ENCODE measurements at places on chromosomes 4 and X.

GRCh38 chr4:174474457-174475075 lies 47.7 kb downstream of the HPGD start:
- no peak for DNase-seq

- no peak for DNase-seq
Observed at GRCh38 chr4:24321616-24322015, 262.7 kb downstream of the DHX15 start.

- DNase-seq, result no peak
Observed at GRCh38 chr4:6785572-6785925, 3.0 kb downstream of the KIAA0232 start.

GRCh38 chr4:6278801-6279197 lies 9.1 kb downstream of the WFS1 start:
- no peak for DNase-seq

- no peak for DNase-seq
Observed at GRCh38 chrX:115901241-115901640, 269.3 kb upstream of the AGTR2 start.

DNA sequence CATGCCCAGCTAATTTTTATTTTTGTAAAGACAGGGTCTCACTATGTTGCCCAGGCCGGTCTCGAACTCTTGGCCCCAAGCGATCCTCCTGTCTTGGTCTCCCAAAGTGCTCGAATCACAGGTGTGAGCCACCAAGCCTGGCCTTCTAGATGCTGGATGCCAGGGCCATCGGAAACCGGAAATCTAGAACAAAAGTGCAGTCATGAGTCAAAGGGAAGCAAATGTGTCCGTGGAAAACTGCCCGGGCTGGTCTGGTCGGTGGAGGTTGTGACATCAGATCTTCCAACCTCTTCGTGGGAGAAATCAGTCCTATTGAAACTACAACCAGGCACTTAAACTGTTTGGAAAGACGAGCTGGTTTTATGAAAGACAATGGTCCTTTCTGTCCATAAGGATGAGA lies 92.3 kb upstream of the SHOX start:
- DNase-seq, result no peak

- DNase-seq, result no peak
Observed at GRCh38 chr4:155011163-155011780, 197.2 kb upstream of the NPY2R start.

DNA sequence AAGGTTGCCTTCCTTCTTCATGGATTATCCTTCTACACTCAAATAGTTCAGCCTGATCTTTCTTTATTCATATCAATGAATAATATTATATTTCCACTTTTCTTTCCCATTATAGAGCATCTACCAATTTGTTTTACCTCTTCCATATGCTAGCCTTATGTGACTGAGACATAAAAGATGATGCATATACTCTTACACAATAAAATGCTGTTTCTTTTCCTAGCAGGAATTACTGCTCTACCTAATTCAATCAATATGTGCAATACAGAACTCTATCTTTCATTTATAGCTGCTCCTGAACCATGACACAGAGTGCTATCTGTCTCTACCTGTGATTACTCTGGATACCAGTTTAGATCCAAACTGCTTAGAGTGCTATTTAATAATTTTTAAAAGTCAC lies 2334.0 kb downstream of the PCDH7 start:
- no peak for DNase-seq

DNA sequence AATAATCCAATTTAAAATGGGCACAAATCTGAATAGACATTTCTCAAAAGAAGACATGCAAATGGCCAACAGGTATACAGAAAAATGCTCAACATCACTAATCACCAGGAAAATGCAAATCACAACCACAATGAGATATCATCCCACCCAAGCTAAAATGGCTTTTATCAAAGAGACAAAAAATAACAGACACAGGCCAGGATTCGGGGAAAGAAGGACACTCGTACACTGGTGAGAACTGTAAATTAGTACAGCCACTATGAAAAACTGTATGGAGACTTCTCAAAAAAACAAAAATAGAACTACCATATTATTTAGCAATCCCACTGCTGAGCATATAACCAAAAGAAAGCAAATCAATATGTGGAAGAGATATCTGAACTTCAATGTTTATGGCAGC lies 8.5 kb downstream of the SPP1 start:
- DNase-seq, result no peak

- no peak for DNase-seq
Observed at GRCh38 chr4:88230969-88231771, 53.2 kb downstream of the PPM1K start.

DNA sequence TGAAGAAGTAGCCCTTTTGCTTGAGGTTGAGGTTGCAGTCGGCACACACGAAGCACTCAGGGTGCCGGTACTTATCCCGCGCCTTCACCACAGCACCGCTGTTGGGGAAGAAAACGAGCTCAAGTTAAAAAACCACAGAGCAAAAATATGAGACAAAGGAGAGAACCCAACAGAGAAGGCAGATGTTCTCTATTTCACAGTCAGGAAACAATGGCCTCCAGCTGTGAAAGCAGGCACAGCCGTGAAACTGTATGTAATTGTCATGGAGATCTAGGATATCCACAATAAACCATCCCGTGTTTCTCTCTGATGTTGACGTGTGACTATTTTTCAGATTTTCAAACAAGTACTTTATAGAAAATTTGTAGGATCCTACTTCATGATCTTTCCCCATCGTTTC lies 30.9 kb upstream of the CCDC110 start:
- no peak for DNase-seq

- DNase-seq, result no peak
Observed at GRCh38 chrX:136652822-136653723, 5.1 kb downstream of the CD40LG start.

- no peak for DNase-seq
Observed at GRCh38 chr4:85929961-85930665, 429.7 kb downstream of the MAPK10 start.

DNA sequence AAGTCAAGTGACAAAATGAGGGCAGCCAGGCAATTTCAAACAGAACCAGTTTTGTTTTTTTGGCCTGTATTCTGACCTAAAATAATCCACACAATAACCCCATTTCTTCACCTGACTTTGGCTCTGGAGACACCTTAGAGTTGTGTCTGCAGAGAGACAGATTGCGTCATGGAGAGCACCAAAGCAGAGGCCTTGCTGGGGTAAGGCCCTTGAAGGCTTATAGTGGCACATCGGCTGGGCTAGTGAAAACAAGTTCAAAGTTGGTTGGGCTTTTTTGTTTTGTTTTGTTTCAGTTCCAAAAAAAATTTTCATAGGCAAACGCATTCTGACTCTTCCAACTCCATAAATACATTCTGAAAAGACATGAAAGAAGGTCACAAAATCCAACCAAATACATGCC lies 34.4 kb downstream of the PARM1 start:
- no peak for DNase-seq

DNA sequence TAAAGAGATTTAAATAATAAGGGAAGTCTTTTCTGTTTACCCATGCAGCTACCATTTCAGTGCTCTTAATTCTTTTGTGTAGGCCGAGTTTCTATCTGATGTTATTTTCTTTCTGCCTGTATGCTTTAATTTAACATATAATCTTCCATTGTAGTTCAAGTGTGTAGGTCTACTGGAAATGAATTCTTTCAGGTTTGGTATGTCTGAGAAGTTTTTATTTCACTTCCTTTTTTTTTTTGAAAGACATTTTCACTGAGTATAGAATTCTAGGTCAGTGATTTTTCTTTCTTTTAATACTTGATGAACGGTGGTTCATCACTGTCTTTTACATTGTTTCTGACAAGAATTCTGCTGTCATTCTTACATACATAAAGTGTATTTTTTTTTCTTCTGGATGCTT lies 42.1 kb downstream of the VAMP7 start:
- no peak for DNase-seq

DNA sequence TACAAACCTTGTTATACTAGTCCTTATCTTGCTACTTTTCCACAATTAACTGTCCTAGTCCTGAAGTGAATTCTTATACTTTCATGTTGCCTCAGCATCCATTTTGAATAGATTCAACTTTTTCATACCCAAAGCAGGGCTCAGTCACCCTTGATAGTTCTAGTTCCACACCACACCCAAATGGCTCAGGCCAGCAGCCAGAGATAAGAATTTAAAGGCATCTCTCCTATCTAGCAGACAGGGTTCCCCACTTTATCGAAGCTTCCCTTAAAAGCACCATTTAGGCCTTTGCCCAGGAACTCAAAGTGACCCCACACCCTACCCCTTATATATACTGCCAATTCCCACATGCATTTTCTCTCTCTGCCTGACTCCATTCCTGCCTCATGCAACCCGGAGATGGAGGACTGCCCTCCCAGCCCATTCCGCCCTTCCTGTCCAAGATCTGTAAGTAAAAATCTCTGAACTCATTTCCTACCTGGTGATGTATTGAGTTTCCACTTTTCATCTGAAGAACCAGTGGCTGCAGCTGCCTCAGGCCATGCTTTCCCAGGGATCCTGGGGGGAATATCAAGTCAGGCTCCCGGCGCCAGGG lies 63.7 kb upstream of the TXK start:
- DNase-seq, result no peak

GRCh38 chrX:149313871-149314371 lies 191.2 kb downstream of the IDS start:
- DNase-seq, result no peak

GRCh38 chr4:22442956-22443355 lies 72.9 kb downstream of the ADGRA3 start:
- no peak for DNase-seq

- DNase-seq, result no peak
Observed at GRCh38 chr4:148239494-148239985, 202.7 kb downstream of the NR3C2 start.

GRCh38 chr4:1240721-1241465 lies 8.0 kb downstream of the CTBP1 start:
- peak; percentile 11 for DNase-seq

DNA sequence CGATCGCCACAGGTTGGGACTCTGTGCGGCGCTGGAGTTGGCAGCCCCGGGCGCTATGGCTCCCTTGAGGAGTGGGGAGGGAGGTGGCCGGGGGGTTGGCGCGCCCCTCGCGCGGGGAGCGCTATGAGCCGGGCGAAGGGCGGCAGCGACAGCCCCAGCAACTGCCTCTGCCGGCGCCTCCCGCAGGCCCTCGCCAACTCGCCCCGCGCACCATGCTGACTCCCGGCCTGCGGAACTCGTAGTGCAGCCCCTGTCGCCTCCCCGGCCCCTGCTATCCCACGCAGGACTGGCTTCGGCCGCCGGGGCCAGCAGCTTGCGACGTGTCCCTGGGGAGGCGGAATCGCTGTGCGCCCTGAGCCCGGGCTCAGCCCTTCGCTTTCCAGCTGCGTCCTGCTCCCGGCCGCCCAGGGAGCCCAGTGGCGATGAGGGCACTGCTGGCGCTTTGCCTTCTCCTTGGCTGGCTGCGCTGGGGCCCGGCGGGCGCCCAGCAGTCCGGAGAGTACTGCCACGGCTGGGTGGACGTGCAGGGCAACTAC lies 415 bp downstream of the SHISA3 start:
- DNase-seq, result no peak

DNA sequence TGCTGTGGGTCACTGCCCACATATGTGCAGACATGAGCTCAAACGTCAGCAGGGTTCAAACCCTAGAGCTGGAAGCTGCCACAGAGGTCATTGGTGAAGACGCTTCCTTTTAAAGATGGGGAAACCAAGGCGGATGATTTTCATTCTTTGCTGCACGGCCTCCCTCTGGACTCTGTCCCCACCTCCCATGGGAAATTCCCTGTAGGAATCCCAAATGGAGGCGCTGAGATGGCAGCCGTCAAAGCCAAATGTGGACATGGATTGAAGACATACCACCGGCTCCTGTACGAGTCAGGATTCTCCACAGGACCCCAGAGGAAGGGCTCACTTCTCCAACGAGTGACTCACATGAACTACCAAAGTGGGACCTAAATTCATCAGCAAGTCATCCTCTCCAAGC lies 286.4 kb downstream of the CRLF2 start:
- DNase-seq, result no peak

DNA sequence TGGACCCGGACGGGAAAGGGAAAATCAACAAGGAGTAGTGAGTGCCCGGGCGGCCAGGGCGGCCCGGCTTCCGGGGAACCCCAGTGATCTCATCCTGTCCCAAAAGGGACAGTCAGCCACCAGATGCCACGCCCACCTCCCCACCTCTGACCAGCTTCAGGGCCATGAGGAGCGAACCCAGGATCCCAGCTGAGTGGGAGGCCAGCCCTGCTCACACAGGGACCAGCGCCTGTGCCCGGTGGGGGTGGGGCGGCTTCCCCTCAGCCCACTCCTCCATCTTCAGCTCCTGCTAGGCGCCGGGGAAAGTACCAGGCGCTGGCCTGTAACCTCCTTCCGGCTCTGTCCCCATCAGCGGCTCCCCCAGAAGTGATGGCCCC lies 6.2 kb downstream of the MYL5 start:
- peak; percentile 22 for DNase-seq

DNA sequence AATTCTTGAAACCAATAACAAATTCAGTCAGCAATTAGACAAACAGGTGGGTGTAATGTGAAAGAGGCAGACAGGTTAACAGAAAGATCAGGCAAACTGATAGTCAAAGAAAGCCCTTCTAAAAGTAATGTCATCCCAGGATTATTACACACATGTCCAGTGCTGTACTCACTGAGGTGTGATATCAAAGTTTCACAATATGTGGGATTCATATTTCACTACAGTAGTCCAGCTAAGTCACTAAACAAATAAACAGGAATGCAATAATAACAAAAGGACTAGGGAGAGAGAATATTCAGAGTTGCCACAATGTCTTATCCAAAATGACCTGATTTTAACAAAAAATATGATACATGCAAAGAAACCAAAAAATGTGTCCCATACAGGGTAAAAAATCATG lies 787.5 kb downstream of the FSTL5 start:
- no peak for DNase-seq

DNA sequence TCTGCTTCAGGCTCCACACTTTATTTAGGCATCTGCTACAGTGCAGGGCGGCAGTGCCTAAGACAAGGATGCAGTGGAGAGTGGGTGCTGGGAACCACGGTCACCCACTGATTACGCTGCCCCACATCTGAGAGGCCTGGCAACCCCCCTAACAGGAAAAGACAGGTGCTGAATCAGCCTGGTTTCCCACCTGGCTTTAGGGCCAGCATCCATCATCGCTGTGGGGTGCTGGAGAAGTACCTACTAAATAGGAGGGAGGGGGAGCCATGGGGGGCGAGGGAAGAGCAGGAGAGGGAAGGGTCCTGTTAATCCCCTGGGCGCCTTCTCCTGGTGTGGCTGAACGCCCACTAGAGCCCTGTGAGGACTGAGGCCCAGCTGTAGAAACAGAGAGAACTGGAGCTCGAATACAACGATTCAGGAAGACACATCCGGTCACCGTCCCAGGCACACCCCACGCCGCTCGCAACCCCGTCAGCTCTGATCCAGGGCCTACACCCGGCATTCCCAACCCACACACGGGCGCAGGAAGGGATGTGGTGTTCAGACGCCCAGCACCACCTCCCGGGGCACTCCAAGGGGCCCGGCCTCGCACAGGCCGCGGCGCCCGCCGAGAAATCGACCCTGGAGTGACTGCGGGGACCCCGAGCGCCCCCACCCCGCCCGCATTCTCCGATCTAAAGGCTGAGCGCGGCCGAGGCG lies 554 bp downstream of the DCTD start:
- peak; percentile 41 for DNase-seq

DNA sequence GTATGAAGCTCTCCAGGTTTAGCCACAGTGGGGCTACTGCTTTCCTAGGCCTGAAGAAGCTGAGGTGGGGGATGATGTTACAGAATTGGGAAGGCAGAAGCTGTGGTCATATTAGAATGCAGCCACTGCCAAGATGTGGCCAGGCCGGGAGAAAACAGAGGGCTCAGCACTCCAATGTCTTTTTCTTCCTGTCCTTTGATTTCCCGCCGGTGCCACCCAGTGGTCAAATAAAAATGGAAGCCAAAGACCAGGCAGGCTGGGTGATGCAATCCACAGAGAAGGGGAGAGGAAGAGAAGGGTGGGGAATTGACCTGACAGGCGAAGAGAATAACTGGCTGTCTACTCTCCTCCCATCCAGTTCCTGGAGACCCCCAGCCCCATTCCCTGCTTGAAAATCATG lies 94.9 kb upstream of the SHISA3 start:
- no peak for DNase-seq

All from activated CD8-positive, alpha-beta memory T cell treated with anti-CD3 and anti-CD28 coated beads, Interleukin-2, amount 50 U/mL, for 4 hours (primary cell).